ENCODE measurements at places on chromosomes 12 and 14. TPM values are rescaled to one million over a fixed set of nuclear protein-coding genes. Genes with fewer than 3 reads are reported as not detected.

ATL1 gene
- 1.5 TPM for total RNA-seq

DLGAP5 gene
- 79.7 TPM for total RNA-seq

DNA sequence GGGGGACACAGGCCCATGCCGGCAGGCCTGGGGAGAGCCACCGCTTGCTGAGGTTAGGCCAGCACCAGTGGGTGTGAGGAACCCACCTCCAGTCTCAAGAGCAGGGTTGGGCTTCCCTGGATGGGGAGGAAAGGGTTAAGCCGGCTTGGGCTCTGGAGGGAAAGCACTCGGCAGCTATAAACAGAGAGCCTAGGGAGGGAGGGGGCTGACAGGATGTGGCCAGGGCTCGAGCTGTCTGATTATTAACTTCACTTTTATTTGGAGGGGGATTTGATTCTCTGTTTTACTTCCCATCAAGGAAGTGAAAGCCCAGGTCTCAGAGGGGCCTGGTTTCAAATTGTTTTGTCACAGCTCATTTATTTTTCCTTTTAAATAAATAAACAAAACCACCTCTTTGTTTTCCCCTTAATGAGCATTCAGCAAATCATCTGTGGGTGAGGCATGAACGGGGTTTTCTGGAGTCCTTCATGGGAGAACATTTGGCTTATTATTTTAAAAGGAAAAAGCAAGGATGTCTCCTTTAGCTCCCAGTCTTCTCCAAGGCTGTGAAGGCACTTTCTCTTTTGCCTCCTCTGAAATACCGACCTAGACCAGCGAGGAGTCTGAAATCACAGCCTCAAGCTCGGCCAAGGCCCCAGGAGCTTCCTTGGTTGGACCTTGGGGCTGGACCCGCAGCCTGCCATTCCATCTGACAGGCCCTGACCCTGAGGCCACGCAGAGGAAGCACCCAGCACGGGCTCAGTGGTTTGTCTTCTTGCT lies 21.9 kb upstream of the ZFP36L1 start:
- H3K36me3 ChIP-seq = peaks cover 1% of the 10 kb centered on the region
- DNase-seq = peak; percentile 52
- peaks cover 36% of the 10 kb centered on the region for H3K4me1 ChIP-seq
- H3K27ac ChIP-seq = peak overlapping the region; percentile 89
- no peaks in the 10 kb centered on the region for H3K27me3 ChIP-seq

DNA sequence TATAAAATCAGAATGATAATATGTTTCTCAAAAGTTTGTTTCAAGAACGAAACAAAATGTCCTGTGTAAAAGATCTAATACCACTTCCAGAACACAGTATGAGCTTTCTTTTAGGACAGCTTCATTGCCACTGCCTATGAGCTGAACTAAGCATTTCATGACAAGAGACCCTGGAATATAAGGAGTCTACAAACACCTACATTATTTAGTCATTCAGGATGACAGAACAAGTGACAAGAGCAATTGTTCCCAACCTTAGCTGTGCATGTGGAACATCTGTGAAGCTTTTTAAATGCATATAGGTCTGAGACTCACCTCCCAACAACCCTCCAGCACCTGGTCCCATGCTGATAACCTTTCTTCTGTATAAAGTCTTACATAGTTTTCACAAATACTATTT lies 103.1 kb upstream of the GARIN6 start:
- no peak overlapping the region for H3K4me3 ChIP-seq
- no peak for DNase-seq
- no peak overlapping the region for H3K27ac ChIP-seq
- H3K4me1 ChIP-seq = no peaks in the 10 kb centered on the region

- H3K4me1 ChIP-seq = no peaks in the 10 kb centered on the region
- no peak for DNase-seq
- no peaks in the 10 kb centered on the region for H3K36me3 ChIP-seq
- H3K4me3 ChIP-seq = no peak overlapping the region
- H3K27me3 ChIP-seq = no peaks in the 10 kb centered on the region
Observed at GRCh38 chr12:5318874-5319273, 113.0 kb upstream of the NTF3 start.

Data from activated naive CD8-positive, alpha-beta T cell treated with anti-CD3 and anti-CD28 coated beads, Interleukin-2, amount 10 ng/mL, durations not matched to agents 7 days and 5 days (primary cell).